ENCODE measurements at places on chromosomes 13 and 19. TPM values are rescaled to one million over a fixed set of nuclear protein-coding genes. Genes with fewer than 3 reads are reported as not detected.

Gene TUBGCP3
- 20.7 TPM for total RNA-seq

Gene ZSCAN4
- not detected for total RNA-seq

Gene PLPPR3
- total RNA-seq = under 0.01 TPM

Gene ERICH4
- total RNA-seq = not detected

Gene RASIP1
- 61.2 TPM for total RNA-seq

Gene TEKTIP1
- not detected for total RNA-seq

Measured in dermis lymphatic vessel endothelial cell (primary cell).